ENCODE measurements at places on chromosomes 6 and 20. TPM values are rescaled to one million over a fixed set of nuclear protein-coding genes. Genes with fewer than 3 reads are reported as not detected.

The TTLL9 gene
- total RNA-seq = not detected

The DXO gene
- 17.2 TPM for total RNA-seq

The BCKDHB gene
- total RNA-seq = 9.8 TPM

The MUC21 gene
- not detected for total RNA-seq

The VGLL2 gene
- not detected for total RNA-seq
